ENCODE measurements at places on chromosomes 2 and 18.

DNA sequence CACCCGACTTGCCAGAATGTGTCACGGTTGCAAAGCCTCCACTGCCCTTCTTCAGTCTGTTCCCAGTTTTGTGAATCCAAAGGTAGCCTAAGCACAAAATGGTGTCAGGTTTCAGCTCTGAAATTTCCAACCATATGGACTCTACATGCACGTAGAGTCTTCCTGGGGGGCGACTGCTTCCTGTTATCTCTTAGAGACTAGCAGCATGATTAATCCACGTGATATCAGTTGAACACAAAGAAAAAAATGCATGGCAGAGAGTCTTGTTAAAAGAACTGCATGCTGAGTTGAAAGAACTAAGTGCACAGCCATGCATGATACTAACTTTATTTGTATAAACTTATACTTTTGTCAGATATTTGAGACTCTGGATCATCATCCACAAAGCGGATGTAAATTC is 404.4 kb downstream of the SOCS6 start:
- DNase-seq: no peak

DNA sequence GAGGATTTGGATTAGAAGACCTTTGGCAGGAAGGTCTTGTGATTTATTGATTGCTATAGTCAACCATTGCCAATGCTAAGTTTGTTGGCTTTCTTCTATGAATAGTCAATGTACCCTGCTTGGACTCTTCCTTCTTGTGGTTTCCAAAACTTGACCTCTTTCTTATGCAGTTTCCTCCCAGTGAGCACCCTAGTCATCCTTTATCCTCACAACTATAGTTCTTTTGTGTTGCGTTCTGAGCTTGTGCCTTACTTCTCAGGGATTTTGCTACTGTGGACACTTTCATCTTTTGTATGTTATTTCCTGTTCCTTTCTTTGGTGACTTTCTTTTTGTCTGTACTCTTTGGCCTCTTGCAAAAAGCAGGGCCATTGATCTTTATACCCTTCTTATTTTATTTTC is 168.2 kb downstream of the LRRTM1 start:
- DNase-seq: no peak

- DNase-seq: no peak
These were observed 59.6 kb upstream of the ZFP36L2 start for GRCh38 chr2:43285987-43286386.

- DNase-seq: no peak
These were observed 8.9 kb downstream of the ADAM23 start for GRCh38 chr2:206452242-206452641.

DNA sequence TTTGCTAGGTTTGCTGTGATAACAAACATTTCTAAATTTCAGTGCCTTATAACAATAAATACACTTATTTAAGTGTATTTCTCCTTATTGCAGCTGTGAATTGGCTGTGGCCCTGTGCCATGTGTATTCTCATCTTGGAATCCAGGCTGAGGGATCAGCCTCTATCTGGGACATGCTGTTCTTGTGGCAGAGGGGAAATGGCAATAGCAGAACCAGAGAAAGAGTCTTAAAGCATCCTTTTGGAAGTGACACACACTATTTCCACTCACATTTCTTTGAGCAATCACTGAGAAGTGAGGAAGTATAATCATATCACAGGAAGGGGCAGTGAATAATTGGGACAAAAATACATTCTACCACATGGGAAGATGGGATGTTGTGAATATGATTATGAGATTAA is 66.2 kb upstream of the PROKR1 start:
- DNase-seq: no peak

GRCh38 chr2:128477026-128477820 is 158.6 kb upstream of the HS6ST1 start:
- no peak for DNase-seq

GRCh38 chr2:7044253-7045250 is 127.3 kb downstream of the RNF144A start:
- peak; percentile 58 for DNase-seq

DNA sequence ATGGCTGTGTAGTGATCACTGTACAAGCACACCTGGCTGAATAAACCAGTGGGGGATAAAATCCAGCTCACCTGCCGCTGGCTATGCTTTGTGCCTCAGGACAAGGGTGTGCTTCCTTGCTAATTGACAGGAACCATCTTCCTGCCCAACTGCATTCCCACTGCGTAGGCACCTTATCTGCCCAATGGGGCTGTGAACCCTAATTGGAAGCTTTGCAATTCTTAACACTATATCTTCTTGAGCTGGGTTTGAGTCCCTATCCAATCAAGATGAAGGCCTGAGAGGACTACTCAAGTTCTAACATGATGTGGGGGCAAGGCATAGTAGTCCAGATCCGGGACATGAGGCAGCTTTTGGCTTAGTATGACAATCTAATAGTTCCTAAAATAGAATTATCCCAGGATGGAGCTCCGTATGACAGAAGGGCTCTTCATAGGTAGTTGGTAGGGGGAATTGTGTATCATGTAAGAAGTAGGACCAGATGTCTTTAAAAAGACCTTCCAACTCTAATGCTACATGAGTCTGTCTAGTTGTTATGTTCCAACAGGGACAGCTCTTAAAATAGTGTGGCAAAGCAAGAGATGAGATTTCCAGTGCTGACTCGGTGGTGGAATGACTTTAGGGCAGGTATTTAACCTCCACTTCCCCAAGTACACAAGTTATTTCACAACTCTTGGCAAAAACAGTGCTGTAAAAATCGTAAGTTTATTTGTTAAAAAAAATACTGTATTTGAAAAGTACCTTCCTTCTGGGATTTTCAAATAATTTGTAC is 2.3 kb upstream of the TMEM150A start:
- DNase-seq: no peak

DNA sequence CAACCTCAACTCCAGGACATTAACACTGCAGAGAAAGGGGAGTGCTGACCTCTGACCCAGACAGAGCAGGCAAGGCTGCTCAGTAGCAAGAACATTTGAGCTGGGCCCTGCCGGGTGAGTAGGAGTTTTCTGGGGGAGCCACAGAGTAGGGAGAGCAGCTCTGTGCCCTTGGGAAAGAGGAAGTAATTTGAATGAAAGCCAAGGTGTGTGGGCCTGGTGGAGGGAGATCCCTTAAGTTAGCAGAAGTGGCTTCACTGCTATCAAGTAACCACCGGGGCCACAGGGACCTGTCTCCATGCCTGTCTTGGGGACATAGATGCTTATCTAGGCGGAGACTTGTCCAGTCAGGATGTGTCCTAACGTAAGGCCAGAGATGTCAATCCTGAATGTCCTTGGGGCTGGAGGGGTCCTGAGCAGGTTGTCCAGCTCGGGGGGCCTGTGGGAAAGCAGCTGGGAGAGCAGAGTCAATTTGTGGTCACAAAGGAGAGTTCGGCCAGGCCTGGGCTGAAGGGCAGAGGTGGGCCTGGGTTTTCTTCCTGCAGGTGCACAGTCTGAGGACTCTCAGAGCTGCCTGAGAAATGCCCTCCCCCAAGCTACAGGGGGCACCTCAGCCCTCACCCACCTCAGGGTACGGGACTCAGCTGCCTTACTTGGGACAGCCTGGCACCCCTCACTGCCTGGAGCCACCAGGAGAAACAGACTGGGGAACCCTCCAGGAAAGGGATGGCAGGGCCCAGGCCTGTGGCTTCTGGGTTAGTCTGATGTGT is 15.0 kb upstream of the OTOF start:
- DNase-seq: no peak

DNA sequence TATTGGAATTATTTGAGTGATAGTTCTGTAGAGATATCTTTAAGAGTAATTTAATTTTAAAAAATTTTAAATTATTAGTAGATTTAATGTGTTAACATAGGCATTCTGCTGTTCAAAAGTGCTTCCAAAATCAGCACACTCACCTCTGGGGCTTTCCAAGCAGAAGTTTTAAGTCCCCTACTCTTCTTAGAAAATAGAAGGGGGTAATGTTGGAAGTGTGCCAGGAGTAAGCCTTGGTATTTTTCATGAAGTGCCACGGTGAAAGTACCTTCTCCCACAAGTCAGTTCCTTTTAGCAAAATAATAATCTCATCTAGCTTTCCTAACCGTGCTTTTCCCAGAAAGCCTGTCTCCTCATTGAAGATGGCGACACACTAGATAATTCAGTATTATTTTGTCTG is 3.9 kb upstream of the TNFRSF11A start:
- no peak for DNase-seq

DNA sequence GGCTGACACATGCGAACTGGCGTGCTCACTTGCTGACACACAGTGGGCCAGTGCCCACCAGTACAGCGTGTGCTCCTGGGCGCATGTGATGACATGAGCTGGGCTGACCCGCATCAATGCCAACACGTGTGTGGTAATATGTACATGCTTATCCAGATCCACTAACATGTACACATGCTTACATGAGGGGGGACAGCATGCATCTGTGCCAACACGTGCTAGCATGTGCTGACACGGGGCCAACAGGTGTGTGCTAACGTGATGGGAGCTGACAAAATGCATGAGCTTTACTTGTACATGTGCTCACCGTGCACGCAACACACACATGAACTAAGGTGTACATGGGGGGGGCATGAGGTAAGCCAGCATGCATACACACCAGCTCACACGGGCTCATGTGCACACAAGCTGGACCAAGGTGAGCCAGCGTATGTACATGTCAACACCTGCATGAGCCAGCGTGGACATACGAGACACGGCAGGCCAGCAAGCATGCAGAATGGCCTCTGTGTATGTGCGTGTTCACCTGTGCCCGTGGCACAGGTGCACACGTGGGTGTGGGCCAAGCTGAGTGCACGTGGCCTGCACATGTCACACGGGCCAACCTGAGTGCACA is 28.5 kb downstream of the GPC1 start:
- no peak for DNase-seq

DNA sequence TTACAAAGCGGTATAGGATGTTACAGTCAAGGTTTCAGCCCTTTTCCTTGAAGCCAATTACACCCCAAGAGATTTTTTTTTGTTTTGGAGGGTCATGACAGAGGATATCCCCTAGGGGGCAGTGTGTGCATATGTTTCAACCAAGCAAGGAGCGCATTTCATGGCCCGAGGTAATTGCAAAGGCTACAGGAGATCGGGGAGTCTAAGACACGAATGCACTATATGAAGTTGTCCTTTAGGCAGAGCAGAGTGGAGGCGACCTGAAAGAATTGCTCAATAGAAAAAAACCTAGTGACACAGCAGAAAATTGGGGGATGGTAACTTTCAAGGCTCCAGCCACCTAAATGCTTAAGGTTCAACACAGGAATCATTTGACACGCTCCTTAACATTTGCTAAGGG is 219.8 kb upstream of the PARD3B start:
- peak; percentile 80 for DNase-seq

- no peak for DNase-seq
These were observed 10.8 kb downstream of the GPR35 start for GRCh38 chr2:240635998-240636547.

GRCh38 chr2:200962811-200963123 is 693 bp downstream of the ORC2 start:
- no peak for DNase-seq

GRCh38 chr18:77082316-77082955 is 50.1 kb downstream of the MBP start:
- DNase-seq: no peak

- DNase-seq: no peak
These were observed 63.3 kb upstream of the ZNF236 start for GRCh38 chr18:76759056-76759455.

DNA sequence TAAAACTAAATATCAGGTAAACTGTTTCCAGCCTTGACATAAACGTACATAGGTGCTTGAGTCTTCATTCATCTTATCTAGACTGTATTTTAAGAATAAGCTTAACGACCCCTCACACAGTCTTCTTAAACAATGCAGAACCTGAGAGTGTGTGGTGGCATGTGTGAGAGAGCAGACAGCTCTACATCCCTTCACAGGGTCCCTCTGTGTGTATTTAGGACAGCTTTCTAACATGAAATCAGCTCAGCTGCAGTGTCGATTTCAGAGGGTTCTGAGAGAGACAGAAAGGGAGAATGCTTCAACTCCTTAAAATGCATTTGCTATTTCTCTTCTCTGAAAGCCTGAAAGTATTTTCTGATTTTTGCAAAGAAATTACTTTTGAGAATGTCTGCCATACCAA is 185.2 kb downstream of the GRB14 start:
- no peak for DNase-seq
